ENCODE measurements at places on chromosomes 4 and X.

DNA sequence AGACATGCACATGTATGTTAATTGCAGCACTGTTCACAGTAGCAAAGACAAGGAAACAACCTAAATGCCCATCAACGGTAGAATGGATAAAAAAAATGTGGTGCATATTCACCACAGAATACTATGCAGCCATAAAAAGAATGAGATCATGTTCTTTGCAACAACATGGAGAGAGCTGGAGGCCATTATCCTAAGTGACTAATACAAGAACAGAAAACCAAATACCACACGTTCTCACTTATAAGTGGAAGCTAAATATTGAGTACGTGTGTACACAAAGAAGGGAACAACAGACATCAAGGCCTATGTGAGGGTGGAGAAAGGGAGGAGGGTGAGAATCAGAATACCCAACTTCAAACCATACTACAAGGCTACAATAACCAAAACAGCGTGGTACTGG is 17.4 kb upstream of the LNX1 start:
- DNase-seq: no peak

- no peak for DNase-seq
Measured at GRCh38 chr4:176645246-176645960, 147.3 kb downstream of the VEGFC start.

GRCh38 chrX:40818236-40818635 is 82.9 kb upstream of the MED14 start:
- DNase-seq: no peak

DNA sequence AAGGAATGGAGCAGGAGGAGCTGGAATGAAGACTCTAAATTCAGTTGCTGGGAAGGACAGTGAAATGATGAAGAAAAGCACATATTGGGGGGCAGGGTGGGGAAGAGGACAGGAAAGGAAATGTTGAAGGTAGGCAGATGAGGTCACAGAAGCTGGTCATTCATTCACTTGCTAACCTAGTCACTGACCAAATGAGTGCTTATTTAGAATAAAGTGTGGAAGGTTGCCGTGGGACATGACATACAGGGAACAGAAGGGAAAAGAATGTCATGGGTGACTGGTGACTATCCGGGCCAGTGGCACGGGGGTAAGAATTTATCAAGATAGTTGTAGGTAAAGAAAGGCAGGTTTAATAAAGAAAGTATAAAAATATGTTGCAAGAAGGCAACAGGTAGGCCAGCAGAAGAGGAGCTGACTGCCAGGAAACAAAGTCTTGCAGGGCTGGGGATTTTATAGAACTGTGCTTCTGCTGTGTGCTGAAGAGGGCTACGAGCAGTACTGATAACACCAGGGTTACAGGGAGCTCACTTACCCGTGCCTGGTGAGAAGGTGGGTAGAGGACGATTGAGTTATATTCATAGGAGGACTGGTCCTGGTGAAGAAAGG is 31.9 kb upstream of the TLR3 start:
- no peak for DNase-seq

- DNase-seq: peak; percentile 47
Measured at GRCh38 chr4:148444296-148445070, 2.3 kb upstream of the NR3C2 start.

GRCh38 chr4:64384237-64385203 is 24.7 kb downstream of the TECRL start:
- DNase-seq: no peak

DNA sequence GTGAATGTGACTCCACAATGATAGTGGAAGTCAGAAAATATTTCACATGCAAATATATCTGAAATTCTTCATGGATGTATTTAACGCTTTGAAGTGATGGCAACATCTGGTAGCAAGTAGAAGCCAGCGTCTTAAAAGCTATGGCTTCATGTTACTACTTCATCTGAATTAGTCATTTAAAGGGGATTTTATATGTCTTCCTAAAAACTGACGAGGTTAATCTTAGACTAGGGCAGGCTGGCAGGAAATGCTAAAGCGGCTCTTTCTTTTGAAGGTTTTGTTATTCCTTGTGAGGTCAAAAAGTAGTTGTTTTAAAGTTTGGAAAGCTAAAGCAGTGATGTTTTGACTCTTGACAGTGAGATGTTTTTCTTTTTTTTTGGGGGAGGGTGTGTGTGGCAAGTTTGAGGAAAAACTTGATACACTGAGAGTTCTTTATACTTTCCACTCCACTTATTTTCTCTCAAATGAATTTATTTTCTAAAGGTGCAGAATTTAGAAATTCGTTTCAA is 22.6 kb downstream of the PLS3 start:
- DNase-seq: no peak

DNA sequence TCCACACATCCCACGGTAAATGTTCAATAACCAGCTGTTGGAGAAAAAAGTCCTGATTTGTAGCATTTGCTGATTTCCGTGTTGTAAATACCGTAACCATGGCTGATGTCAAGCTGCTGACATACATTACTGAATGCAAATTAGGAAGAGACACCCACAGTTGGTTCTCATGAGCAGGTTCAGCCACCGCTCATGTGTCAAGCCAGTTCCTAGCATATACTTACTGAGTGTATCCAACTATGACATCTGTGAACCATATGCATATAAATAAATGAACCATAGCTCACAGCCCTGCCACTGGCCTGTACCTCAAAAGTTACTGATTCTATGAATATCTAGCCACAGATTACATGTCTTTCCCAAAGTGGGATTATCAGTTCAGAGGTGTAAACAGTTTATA is 29.5 kb downstream of the FHDC1 start:
- DNase-seq: no peak

- DNase-seq: no peak
Measured at GRCh38 chrX:13581554-13581953, 12.2 kb downstream of the EGFL6 start.

DNA sequence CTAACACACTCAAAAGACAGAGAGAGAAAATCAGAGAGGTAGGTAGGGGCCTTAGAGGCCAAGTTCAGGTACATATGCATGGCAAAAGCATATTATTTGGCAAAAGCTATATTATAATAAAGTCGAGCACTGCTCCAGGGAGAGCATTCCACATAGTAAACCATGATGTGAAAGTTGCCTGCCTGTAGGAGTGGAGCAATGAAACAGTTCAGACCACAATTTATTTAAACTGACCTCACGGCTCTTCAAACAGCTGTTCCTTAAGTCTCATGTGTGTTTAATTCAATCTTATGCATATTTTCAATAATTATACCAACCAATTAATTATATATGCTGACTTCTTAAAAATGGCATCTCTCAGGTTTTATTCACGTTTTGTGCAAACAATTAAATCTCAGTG is 3.3 kb downstream of the RFC1 start:
- DNase-seq: no peak

DNA sequence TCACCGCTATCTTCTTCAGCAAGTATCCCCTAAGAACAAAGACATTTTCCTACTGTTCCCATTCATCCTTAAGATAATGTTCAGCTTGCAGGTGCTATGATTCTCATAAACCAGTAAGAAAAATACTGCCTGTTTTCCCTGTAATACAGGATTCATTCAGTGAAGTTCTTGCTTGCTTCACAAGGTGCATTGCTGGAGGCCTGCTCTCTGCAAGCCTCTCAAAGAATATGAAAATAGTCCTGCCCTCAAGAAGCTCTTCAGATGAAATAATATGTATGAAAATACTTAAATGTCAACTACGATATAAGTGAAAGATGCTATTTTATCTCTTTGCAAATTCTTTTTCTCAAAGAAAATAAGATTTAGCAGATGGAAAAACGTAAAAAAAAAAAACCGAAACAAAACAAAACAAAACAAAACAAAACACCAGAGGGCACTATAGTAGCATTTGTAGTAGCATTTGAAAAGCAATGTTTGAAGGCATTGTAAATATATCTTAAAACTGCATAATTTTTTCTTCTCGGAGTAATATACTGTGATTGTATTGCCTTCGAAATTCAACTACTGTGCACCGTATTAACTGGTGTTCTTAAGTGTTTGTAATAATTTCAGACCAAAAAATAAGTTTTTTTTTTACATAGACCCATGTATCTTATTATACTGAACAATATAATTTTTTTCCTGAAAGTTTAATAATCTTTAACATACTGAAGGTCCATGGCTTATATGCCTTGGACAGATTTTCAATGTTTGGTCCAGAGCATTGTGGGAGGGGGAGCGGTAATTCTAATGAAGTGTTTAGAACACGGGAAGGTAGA is 26.0 kb downstream of the ADH4 start:
- DNase-seq: no peak

DNA sequence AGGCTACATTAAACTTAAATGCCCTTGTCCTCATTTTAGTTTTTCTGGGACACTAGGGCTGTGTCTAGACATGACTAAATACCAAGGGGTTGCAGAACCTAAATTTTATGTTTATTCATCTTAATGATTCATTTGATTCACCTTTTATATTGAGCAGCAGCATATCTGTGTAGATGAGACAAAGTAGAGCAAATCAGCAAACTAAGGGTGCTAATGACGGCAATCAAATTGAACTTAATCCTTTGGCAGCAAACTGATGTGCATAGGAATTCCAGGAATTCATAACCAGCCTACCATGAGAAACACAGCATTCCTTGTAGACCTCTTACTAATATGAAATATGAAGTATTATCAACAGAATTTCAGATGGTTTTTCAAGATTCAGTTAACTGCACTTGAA is 25.1 kb downstream of the EPHA5 start:
- no peak for DNase-seq

DNA sequence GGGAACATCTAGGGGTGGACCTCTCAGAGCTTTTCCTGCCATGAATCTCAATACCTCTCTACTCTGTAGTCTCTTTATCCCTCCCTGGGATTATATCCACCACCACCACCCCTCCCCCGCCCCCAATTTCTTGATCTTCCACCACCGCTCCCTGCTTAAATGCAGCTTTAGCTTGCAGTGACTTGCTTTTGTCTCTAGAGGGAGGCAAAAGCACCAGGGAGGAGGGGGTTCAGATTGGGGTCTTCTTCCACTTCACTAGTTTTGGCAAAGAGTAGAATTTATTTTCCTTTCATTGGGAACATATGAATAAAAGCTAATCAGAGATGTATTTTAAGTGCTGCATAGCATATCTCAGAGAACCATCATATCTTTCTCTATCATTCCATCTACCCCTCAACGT is 5.5 kb downstream of the ARHGAP36 start:
- DNase-seq: no peak

DNA sequence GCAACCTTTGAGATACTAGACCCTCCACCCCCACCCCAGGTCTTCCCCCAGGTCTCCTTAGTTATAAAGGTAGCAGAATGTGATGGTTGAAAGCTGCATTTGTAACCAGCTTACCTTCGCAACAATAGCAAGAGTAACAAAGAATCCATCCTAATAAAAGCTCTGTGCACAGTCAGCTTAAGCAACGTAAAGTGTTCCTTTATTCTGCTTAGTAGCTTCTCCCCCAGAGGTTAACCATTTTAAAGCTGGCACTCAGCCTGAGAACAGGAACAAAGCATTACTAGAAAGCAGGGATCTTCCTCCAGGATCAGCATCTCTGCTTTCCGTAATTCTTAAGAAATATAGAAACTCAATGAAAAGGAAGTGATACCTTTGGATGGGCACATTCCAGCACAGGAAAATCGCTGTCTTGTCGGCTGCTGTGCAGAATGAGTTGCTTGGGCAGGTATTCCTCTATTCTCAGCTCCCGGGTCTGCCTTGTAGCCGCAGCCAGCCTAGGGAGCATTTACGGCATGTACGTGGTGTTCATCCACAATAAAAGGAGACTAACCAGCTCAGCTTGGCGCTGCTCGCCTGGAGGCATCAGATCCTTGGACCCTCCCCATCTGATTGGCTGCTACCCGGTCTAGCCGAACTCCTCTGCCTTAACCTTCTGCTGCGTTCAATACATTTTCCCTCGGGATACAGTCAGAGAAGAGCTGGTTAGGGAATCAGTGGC is 113.0 kb upstream of the TLR3 start:
- no peak for DNase-seq

DNA sequence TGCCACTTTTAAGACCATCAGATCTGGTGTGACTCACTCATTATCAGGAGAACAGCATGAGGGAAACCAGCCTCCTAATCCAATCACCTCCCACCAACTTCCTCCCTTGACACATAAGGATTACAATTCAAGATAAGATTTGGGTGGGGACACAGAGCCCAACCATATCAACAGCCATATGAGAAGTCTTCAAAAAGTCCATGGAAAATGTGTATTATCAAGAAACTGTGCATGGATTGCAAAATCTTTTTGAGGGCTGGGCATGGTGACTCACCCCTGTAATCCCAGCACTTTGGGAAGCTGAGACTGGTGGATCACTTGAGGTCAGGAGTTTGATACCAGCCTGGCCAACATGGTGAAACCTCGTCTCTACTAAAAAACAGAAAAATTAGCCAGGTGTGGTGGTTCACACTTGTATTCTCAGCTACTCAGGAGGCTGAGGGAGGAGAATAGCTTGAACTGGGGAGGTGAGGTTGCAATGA is 17.8 kb upstream of the RPL39 start:
- DNase-seq: no peak

- DNase-seq: no peak
Measured at GRCh38 chr4:184680698-184681097, 31.2 kb downstream of the PRIMPOL start.

GRCh38 chr4:138450546-138451275 is 208.6 kb upstream of the SLC7A11 start:
- no peak for DNase-seq

DNA sequence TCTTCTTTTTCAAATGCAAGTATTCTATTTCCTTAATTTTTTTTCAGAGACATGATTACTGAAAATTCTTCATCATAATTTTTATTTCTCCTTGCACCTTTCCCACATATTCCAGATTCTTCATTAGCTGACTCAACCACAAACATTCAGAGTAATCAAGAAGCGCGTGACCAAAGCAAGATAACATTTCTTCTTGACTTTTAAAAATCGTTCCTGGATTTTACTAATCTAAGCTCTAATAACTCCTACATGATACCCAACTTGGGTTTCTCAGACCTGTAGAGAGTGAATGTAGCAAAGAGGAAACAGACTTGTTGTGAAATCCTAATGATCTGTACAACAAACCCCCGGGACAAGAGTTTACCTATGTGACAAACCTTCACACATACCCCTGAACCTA is 615.0 kb downstream of the TMA16 start:
- no peak for DNase-seq

GRCh38 chr4:138393886-138394610 is 151.9 kb upstream of the SLC7A11 start:
- no peak for DNase-seq

GRCh38 chrX:1273896-1274295 is 5.3 kb downstream of the CSF2RA start:
- no peak for DNase-seq

- no peak for DNase-seq
Measured at GRCh38 chrX:71586929-71587328, 8.7 kb downstream of the GCNA start.

DNA sequence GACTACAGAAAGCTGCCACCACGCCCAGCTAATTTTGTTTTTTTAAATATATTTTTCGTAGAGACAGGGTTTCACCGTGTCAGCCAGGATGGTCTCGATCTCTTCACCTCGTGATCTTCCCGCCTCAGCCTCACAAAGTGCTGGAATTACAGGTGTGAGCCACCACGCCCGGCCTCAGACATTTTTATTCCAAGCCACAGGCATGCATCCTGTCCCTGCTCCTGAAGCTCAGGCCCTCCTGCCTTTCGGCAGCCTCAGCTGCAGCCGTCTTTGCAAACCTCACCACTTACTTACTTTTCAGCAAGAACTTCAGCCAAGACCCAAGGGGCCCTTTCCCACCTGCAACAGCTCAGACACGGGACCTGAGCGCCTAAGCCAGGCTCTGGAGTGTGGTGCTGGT is 26.0 kb downstream of the FAM53A start:
- DNase-seq: no peak
